ENCODE measurements at places on chromosomes 2 and 18.

GRCh38 chr18:44039826-44040225, 640.9 kb upstream of the SETBP1 start:
- no peak for DNase-seq

DNA sequence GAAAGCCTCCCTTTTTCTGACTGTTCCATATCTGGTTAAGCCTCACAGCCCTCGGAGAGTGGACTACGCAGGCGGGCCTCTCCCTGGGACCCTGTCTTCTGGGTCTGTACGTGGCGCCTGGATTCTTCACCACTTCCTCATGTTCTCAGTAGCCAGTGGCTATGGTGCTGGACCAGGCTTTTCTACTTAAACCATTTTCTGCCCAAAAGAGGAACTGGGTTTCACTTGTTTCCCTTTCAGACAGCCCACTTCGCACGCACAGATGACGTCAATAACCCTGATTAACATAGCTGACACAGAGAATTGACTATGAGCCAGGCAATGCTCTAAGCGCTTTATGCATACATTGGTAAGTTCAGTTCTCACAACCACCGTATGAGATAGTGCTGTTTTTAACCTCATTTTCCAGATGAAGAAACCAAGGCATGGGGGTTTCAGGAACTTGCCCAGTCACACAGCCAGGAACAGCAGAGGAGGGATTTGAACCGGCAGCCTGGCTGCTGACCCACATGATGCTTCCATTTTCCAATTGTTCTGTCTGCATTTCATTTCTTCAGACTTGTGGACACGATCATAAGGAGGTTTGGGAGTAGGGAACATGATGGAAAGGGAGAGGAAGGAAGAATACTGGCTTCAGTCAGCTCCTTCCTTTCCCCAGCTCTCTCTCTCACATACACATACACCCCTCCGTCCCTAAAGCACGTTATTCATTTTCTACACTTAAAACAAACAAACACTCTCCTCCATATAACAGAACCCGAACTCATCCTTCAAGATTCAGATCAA, 41.7 kb downstream of the MYOM1 start:
- no peak for DNase-seq

DNA sequence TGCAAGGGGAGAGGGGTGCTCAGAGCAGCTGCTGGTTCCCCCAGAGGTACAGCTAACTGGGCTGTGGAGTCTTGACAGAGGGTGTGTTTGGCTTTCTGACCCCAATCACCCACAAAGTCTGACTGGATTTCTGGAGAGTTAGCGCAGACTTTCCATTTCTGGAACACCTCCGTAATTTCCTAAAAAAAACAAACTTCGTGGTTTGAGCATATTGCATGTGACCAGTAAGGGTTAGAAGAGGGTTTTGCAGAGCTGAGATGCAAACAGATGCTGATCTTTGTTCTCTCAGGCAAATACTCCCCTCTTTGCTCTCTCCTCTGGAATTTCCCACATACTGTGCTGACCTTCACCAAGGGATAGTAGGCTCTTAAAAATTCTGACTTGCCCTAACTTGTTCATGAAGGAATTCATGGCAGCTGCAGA, 44.5 kb upstream of the TMEM247 start:
- DNase-seq: peak; percentile 27

DNA sequence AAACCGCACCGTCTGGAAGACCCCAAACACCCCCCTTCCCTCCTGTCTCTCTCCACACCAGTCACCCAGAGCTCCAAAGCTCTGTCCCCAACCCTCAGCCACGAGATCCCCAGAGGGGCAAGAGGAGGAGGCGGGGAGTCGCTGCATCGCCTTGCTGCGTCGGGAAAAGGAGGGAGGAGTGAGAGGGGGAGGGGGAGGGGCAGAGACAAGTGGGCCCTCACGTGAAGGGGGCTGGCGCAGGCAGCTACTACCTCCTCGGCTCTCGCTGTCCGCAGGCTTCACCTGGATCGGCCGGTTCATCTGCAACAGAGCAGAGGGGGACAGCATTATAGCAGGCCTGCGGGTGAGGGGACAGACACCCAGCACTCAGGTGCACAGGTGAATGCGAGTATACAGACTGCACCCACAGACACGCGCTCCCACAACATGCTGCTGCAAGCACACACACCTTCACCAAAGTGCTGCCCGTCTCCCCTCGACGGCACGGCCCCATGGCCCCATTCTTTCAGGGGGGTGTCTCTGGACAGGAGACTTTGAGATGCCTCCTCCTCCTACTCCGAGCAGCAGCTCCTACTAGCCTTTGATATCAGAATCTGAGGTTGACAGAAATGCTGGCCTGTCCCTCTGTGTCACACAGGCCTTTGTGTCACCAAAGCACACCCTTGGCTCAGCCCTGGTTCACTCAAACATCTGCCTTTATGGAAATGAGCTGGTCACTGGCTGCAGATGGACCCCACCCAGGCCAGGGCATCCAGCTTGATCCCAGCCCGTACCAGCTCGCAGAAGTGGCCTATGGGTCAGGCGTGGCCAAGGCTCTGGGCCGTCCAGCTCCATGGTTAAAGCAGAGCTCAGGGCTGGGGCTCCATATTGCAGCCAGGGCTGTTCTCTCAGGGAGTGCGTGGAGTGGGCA, 243.8 kb downstream of the CELF4 start:
- no peak for DNase-seq

DNA sequence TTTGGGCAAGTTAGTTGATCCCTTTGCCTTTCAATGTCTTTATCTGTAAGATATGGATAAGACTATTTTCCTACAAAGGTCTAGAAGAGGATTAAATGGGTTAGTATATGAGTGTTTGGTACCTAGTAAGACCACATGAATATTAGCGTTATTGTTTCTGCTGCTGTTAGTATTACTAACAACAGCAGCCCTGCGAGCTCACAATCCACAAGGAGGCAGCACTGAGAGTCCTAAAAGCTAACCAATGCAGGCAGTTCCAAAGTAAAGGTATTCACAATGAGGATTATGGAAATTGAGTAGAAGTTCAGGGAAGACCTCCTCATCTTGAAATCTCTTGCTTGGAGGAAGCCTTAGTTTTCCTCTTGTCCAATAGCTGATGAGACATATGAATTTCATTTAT, 248.9 kb downstream of the TDRD15 start:
- peak; percentile 62 for DNase-seq

DNA sequence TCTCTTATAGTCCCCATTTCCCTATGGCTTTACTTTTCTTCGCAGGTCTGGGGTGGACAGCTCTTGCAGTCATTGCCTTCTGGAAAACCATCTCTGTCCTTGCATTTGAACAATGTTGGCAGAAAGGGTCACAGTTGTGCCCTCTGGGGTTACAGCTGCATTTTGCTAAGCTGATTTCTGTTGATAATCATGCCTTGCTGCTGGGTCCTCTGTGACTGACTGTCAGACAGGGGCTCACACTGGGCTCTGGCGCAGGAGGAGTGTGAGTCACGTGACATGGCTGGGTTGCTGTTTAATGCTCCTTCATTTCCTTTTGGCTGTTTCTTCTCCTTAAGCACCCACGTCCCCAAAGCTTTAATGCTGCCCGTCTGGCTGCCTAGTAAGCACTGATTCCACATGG, 196.6 kb upstream of the LHCGR start:
- DNase-seq: no peak

GRCh38 chr2:44126106-44126797, 42.4 kb upstream of the PPM1B start:
- no peak for DNase-seq

DNA sequence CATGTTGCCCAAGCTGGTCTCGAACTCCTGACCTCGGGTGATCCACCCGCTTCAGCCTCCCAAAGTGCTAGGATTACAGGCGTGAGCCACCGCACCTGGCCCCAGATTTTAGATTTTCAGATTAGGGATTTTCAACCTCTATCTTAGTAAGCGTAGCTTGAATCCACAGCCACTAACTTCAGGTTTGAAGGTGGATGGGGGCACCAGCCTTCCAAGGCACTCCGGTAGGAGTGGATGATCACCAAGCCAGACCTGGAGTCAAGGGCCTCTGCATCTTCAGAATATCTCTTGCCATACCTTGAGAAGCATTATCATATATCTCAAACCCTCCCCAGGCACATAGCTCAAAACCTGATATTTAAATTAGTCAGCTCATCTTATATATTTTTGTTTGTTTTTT, 17.9 kb downstream of the GALM start:
- no peak for DNase-seq

DNA sequence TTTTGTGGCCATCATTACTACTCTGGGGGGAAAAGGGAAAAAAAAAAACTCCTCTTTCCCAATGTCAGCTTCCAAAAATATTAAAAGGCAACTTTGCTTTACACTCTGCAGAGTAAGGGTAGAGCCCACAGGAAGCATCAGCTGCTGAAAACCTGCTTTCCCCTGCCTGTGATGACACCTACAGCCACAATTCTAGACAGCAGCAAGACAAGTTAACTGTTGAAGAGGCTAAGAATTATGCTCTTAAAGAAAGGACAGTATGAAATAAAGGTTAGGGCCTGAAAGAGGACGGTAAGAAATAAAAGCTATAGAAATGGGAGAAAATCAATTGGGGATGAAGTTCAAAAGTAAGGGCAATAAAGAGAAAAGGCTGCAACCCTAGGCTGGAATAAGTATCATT, 3.0 kb downstream of the PDE11A start:
- no peak for DNase-seq

DNA sequence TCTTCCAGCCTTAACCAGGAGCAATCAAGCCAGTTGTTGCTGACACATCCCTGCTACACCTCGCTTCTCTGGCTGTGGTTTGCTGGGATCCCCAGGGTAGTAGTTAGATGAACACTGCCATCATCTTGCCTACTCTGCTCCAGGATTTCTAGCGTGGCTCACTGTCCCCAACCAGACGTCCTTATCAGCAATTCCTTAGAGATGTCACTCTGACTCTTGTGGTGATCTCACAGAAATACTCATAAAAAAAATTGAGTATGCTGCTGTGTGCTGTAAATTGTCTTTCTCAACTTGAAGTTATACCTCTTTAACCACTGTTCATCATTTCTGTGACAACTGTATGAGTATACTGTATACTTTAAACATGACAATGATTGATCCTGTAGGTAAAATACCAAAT, 63.2 kb downstream of the PLCL1 start:
- DNase-seq: no peak

DNA sequence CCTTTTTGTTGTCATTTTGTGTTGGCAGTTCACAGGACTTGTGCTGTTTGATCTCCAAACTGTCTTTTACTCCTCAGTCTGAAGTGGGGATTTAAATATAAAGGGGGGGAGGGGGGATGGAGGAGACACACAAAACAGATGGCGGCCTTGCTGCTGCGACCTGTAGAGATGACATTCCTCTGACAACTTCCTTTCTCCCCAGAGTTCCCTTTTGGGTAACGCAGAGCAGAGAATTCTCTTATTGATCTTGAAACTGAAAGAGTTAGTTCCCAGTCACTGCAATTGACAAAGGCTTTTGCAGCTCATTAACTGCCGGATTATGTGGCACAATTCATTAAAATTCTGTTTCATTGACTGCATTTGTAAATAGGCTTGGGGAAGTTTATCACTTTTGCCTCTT, 279.3 kb downstream of the TSN start:
- DNase-seq: no peak

- no peak for DNase-seq
Observed at GRCh38 chr2:241922411-241922810, 52.9 kb downstream of the RTP5 start.

GRCh38 chr2:152573168-152573567, 144.1 kb downstream of the PRPF40A start:
- DNase-seq: no peak

DNA sequence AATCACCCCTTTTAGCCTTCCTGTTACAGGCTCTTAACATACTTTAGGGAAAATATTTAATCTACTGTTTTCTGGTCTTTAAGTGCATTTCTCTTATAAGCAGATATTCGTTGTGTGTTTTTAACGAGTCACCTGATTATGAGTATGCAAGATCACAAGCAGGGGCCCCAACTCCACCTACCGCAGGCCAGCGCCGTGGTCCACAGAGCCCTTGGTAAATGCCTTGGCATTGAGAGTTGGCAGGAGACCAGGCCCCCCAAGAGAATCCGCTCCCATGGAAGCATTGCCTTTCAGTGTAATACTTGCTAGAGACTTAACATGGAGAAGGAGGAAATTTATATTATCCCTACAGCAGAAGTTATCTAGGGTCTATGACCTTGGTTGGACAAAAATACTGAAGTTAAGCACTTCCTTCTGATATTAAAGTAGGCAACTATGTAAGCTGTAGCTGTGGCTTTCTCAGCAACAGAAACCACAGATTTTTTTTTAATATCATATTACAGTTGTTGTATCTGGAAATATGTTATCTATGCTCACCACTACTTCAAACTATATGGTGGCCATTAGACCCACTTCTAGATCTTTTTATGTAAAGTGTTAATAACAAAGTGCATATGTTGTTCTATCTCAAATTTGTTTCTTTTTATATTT, 241.8 kb upstream of the MGAT5 start:
- no peak for DNase-seq

- peak; percentile 48 for DNase-seq
Observed at GRCh38 chr18:59994357-59994756, 94.6 kb downstream of the PMAIP1 start.

DNA sequence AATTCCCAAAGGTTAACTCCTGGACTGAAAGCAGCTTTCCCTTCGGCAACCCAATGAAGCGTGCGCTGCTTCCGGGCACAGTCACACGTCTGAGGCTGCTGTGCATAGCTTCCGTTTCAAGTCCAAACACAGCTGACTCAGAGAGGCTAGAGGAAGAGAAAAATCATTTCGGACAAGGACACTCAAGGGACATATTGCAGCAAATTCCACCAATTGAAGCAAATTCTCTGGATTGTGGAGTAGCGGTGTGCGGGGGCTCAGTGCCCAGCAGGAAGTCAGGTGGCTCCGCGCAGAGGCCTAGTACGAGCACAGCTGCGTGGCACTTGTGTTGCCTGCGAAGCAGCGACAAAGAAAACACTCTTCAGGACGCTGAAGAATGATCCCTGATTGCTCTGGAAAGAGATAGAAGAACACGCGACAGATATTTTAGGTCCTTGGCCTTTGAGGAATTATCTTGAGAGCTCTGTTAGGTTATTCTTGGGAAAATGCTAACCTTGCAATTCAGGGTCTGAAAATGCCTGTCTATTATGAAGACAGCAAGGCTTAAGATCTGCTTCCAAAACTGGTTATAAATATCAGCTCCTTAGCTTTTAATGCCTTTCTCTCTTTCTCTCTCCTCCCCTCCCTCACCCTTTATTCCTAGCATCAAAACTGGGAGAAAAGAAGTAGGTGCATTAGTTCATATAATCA, 352.6 kb upstream of the DLGAP1 start:
- DNase-seq: no peak

GRCh38 chr2:86069091-86069685, 36.5 kb downstream of the POLR1A start:
- no peak for DNase-seq

- DNase-seq: no peak
Observed at GRCh38 chr2:55302241-55302640, 33.2 kb upstream of the MTIF2 start.

GRCh38 chr2:112547333-112547732, 5.1 kb downstream of the POLR1B start:
- no peak for DNase-seq

- DNase-seq: no peak
Observed at GRCh38 chr18:26504831-26505230, 43.5 kb downstream of the KCTD1 start.

- no peak for DNase-seq
Observed at GRCh38 chr2:98757904-98758421, 27.0 kb upstream of the MGAT4A start.
